MG63 (cell line): ENCODE measurements at places on chromosomes 16 and 17. TPM values are rescaled to one million over a fixed set of nuclear protein-coding genes. Genes with fewer than 3 reads are reported as not detected.

- DNase-seq: no peak
Measured at GRCh38 chr17:29379084-29379991, 10.8 kb upstream of the TAOK1 start.

DNA sequence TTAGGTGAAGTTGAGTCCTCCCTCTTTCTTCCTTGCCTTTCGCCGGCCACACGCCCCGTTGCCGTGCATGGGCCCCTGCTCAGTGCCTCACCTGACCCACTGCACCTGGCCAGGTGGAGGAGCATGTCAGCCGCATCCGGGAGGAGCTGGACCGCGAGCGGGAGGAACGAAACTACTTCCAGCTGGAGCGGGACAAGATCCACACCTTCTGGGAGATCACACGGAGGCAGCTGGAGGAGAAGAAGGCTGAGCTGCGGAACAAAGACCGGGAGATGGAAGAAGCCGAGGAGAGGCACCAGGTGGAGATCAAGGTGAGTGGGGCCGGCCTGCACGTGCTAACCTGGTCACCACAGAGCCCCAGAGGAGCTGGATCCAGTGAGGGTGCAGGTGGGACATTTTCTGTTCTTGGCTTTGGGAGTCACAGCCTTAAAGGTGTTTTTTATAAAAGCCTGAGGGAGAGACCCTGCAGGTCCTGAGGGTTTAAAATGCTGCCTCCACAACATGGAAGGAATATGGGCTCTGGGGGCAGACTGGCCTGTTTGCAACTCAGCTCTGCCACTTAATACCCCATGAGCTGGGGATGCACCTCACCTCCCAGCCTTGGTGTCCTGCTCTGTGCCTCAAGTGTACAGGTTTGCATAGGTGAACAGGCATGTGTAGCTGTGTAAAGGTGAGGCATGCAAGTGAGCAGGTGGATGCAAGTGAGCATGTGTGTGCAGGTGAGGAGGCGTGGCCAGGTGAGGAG lies 12.1 kb upstream of the DBNDD1 start:
- DNase-seq: peak; percentile 70

DNA sequence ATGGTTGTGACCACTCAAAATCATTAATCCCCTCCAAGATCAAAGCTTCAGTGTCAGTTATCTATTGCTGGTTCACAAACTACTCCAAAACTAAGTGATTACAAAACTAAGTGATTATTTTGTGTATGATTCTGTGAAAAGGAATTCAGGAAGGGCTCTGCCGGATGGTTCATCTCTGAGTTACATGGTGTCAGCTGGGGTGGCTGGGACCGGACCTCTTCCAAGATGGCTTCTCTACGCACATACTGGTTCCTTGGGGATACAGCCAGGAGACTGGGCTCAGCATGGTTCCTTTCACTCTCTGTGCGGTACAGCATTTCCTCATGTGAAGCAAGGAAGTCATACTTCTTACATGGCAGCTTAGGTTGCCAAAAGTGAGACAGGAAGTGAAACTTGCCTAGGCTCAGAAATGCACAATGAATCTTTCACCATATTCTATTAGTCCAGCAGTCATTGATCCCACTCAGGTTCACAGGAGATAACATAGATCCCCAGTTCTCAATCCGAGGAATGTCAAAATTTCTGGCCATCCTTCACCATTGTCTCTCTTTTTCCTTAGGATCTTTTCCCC lies 97.9 kb upstream of the IRX6 start:
- peak; percentile 39 for DNase-seq

GRCh38 chr16:27285676-27286196 lies 17.2 kb upstream of the NSMCE1 start:
- no peak for DNase-seq

DNA sequence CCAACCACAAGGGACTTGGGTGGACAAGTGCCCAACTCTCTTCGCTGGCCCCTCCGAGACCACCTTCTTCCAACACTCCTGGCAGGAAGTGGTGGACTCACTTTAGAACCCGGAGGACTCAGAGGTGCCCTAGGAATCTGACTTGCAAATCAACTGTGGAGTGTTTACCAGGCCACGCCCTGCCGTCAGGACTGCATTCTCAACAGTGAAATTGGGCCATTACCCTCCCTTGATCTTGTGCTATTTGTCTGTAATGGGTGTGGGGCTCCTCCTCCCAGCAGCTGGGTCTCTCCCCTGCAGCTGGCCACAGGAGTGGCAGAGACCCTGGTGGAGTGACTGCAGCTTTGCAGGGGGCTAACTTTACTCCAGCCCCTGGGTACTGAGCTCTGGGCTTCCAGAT lies 212.2 kb upstream of the RPL38 start:
- DNase-seq: no peak

Gene NDUFB10
- total RNA-seq: 406 and 819 TPM in 2 replicates

Gene ERN2
- not detected in 2 replicates for total RNA-seq

Gene NUPR1
- total RNA-seq: 38.1 and 78.4 TPM in 2 replicates
